ENCODE measurements at places on chromosomes 2 and 18.

DNA sequence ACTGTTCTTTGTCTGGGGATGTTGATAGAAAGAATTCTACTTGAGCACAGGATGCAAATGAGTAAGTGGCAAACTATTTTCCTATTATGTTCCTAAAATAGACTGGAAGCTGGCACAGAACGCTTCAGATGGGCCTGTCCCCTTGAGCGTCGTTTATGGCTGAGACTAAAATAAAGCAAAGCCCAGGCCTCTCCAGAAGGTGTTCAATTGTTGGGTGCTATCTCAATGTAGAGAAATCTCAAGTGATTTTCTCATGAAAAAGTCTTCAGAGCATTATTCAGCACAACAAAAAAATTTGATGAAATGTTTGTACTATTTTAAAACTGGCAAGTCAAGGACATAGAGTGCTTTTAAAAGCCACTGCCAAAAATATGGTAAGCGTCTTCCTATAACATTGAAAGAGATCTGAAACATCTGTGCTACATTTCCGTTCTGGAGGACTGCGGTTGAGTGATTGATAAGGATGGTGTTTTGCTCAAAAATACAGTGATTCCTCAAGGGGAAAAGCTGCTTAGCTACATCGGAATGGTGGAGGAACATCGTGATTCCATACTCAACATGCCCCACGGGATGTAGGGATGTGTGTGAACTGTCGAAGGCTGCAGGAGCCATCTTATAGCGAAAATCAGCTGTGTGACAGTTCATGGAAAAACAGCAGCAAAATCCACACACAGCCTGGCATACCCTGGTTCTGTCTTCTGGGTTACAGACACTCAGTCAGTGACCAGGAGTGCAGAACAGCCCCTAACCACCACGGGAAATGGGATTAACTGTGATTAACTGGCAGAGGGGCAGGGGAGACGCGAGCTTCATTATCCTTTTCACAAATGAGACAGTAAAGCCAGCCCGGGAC is 10.4 kb upstream of the LRRFIP1 start:
- DNase-seq = no peak

DNA sequence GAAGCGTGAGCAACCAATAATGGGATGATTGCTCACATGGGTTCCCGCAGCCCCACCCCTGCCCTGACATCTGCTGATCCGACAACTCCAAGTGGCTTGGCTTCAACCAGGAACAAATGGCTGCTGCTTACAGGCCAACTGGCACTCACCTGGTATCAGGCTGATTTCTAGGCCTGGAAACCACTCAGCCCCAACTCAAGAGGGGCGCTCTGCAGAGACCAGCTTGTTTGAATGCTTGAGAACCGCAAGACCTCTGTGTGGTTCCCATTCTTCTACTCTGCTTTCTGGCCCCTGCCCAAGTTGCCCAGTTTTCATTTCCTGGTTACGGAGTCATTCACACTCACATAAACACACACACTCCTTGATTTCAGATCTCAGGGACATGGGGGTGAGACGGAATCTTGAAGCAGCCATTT is 52.0 kb downstream of the TNP1 start:
- DNase-seq = no peak

DNA sequence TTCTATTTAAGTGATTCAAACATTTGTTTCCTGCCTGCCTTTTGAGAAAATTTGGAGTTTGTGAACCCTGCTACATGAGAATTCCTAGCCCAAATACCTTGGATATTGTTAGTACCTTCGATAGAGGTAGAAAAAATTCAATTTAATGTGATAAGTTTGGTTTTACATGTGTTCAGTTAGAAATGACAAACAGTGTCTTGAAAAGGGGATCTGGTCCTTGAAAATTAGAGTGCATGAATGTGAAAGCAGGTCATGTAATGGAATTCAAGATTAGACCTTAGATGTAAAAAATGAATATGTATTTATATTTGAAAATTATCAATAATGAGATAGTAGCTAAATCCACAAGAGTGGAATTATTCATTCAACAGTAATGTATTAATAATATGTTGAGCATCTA is 70.5 kb downstream of the PIK3C3 start:
- DNase-seq = no peak

GRCh38 chr2:232993231-232993821 is 19.7 kb downstream of the NGEF start:
- no peak for DNase-seq

DNA sequence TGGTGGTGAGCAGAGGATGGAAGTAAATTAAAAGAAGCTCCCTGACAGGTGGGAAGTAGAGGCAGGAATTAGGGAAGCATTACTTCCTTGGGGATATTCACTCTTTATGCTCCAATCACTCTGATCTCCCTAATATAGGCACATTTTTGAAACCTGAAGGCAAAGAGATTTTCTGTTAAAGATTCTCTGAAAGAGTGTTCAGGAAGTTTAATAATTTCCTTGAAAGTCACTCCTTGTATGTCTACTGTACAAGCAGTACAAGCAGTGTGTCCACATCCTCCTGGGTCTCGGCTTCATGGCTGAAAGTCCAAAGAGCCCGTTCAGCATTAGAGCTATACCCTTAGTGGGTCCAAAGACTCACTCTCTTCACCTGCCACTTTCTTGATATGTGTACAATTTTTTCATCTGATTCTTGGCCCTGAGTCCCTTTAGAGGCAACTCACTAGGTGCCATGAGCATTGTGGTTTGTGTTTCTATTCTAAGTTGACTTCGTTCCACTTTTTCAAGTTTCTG is 60.2 kb downstream of the AAK1 start:
- no peak for DNase-seq

GRCh38 chr2:119431155-119431975 is at the start of gene TMEM37:
Gene TMEM37 (plus strand): TSS chr2:119431854. CDS start chr2:119431904, 50 bp downstream.
- no peak for DNase-seq

DNA sequence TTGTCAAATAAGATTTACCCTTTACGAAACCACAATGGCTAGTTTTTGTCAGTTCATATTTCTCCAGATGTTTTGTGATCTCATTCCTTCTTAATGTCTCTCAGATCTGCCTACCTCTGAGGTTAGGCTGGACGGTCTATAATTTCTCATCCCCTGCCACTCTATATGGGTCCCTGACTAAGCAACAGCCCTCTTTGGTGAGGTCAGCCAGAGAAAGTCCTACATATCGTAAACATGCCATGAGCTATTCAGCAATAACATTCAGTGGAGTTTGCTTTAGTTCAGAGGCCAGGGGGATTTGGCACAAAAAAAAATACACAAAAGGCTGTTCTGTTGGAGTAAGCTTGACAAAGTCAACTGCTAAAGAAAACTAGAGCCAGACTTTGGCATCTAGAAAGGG is 192.1 kb upstream of the NCKAP5 start:
- DNase-seq = no peak

DNA sequence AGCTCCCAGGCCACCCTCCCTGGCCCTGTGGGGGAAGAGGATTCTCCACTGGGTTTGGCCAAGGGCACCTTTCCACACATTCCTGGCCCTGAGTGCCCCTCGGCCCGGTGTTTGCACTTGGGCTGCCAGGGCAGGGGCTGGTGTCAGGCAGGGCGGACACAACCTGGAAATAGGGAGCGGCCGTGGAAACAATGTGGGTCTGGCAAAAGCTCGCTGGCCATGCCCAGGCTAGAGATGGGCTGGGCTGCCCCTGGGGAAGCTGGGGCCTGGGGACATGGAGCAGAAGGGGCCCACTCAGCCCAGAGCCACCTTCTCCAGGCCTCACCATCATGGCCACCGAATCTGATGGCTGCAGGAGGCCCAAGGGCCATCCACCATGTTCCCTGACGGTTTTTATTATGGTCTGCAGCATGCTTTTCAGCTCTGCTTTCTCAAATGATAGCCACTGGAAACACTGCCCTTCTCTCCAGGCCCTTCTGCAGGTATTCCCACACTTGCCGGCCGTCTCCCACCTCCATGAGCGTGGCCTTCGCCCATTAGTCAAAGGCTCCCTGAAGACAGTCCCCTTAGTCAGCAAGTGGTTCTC is 275.1 kb downstream of the CYP26B1 start:
- no peak for DNase-seq

GRCh38 chr2:220935789-220936321 is 636.2 kb downstream of the EPHA4 start:
- DNase-seq = no peak

DNA sequence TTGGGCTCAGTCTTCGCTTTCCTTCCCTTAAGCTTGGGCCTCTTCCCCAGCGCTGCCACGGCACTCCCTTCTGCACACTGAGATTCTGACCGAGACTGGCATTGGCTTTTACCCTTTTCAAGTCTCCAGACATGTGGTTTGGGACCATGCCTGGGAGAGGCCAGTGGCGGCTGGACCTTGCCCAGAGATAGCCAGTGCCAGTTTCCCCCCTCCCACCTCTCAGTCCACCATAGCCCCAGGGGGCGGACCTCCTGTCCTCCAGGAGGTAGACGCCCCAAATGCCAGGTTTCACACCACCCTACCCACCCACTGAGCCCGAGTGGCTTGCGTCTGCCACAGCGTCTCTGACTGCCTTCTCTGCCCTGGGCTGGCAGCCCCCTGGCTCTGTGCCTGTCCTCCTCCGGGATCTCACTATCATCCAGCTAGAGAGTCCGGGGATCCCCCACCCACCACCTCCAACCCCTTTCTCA is 47.7 kb downstream of the INPP5D start:
- no peak for DNase-seq

- no peak for DNase-seq
Measured at GRCh38 chr18:46310258-46310657, 206.1 kb downstream of the HAUS1 start.

DNA sequence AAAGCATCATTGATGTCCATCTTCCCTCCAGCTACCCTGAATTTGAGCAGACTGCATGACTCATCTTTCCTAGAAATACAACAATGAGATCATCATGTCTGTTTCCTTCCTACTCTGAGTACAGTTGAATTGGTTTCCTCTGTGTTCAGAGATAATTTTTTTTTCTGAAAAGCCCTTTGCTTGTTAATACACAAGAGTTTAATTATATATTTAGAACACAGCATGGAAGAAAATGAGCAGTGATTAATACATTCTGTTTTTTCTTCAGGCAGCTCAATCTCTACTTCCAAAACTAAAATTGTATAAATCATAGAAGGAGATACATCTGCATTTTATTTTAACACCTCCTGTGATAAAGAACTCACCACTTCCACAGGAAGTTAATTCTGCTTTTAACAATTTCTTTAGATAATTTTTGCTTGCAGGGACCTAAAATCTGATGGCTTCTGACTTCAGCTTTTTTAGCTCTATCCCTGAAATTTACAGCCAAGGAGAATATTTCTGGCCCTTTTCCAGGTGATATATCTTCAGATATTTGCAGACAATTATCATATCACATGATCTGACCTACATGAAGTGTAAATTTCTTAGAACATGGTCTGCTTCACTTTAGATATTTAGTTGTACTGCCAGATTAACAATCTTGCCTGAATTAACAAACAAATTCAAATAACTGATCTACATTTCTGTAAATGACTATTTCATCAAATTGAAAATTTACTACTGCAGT is 249.0 kb downstream of the TRIB2 start:
- DNase-seq = peak; percentile 62

GRCh38 chr2:108171657-108172056 is 68.1 kb upstream of the SULT1C3 start:
- DNase-seq = peak; percentile 13

- no peak for DNase-seq
Measured at GRCh38 chr2:151767536-151767935, 33.3 kb upstream of the NEB start.

- DNase-seq = no peak
Measured at GRCh38 chr2:200092235-200092634, 136.9 kb downstream of the MAIP1 start.

DNA sequence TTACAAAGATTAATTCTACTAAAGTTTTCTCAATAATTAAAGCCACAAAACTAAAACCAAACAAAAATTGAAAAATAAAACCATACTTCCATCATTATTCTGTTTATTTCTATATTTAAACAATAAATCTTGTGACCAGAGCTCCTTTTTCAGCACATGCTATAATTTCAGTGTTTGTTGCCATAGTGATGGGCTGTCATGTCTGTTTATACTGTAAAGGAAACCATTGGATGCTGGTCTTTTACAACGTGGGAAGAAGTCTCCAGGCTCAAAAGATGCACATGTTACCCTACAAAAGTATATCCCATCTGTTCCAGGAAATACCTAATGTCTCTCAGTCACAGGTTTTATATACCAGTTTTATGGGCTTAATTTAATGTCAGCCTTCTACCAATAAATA is 100.1 kb upstream of the MC2R start:
- no peak for DNase-seq

DNA sequence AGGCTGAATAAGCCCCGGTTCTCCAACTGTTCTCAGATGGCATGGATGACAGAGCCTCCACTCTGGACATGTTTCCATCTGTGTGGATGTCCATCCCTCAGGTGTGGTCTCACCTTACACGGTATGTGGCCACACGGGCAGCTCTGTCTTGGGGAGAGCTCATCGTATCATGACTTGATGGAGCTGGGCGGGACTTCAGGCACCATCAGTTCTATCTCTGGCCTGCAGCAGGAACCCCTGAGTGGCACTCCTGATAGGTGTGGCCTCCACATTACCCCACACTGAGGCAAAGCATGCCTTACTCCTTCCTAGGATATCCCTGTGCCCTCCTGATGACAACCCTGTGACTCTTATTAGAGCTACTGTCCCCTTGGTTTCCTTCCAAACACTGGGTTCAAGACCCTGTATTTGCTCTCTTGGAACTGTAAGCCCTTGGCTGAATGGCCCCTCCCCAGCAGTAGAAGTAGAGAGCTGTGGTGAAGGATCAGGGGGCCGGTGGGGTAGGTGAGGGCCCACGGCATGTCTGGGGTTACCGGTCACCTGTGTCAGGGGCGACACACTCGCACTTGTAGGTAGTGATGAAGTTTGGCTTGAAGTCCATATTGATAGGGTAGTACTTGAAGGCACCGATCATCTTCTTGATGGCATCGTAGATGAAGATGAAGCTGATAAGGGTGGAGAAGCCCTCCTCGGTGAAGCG is 48.2 kb downstream of the MTHFD2 start:
- DNase-seq = no peak

DNA sequence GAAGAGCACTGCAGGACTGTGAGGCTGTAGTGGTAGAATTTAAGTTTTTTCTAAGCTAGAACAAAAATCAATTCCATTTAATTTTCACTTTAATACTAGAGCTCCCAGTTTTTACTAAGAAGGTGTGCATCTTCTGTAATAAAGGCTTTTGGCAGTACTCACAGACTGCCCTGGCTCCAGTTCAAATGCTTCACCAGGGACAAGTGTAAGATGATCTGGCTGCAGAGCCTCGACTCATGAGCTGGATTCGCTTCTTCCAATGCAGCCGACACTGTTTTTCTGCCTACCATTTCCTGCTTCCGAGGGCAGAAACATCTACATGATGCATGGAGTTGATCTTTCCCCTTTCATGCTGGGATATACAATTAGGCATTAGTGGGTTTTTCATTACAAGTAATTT is 87.0 kb downstream of the FARSB start:
- no peak for DNase-seq

Data from inflammatory macrophage treated with lipopolysaccharide for 1 hour (primary cell).